HAP-1 (cell line): ENCODE measurements at places on chromosomes 5 and 9.

- DNase-seq: no peak
Measured at GRCh38 chr5:146273109-146273508, 65.5 kb upstream of the POU4F3 start.

- no peak for DNase-seq
Measured at GRCh38 chr9:72443855-72444254, 77.6 kb upstream of the TMC1 start.

DNA sequence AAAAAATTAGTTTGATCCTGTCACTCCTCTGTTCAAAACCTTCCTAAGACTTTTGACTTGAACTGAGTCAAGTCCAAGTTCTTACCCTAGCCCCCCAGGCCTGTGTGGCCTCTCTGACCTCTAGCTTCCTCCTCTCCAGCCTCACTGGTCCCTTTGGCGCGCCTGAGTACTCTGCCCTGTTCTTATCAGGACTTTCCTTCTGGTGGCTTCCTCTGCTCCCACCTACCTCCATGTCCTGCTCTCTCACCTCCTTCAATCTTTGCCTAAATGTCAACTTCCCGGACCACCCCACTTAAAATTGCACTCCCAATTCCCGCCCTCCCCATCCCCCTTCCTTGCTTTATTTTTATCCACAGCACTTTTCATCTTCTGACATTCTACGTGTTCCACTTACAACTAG lies 526.1 kb upstream of the KLF4 start:
- DNase-seq: no peak

GRCh38 chr5:30846171-30846570 lies 347.3 kb upstream of the CDH6 start:
- no peak for DNase-seq

GRCh38 chr5:14686517-14686916 lies 22.0 kb downstream of the OTULIN start:
- no peak for DNase-seq

DNA sequence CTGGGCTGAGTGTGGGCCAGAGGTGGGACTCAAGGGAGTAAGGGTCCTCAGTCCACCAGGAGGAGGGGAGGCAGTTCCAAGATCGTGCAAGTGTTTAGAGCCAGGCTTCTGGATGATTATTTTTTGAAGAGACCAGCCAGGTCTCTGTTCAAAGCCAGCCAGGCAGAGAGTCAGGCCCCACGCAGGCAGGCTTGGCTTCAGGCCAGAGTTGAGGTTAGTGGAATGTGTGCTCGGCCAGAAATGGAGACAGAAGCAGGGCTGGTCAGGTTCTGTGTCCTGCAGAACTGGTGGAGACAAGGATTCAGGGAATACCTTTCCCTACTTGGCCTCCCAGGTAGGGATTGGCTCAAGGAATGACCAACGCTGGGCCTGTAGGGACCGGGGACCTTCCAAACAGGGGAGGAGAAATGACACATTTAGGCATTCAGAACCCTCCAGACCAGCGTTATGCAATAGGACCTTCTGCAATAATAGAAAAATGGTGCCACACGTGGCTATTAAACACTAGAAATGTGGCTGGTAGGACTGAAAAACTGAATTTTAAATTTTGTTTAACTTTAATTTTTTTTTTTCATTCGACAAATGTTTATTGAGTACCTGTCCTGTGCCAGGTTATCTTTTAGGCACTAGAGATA lies 106.2 kb downstream of the CMYA5 start:
- no peak for DNase-seq

DNA sequence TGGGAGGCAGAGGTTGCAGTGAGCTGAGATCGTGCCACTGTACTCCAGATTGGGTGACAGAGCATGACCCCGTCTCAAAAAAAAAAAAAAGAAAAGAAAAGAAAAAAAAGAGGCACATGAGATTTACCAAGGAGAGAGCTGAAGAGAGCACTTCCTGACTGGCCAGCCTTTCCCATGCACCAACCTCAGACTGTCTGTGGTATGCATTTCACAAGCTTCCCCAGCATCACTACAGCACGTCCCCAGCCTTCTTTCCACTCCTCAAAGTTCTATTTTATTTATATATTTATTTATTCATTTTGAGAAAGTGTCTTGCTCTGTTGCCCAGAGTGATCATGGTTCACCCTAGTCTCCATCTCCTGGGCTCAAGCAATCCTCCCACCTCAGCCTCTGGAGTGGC lies 13.6 kb upstream of the FUBP3 start:
- no peak for DNase-seq

- DNase-seq: no peak
Measured at GRCh38 chr9:117060963-117061362, 353.9 kb downstream of the ASTN2 start.

- DNase-seq: no peak
Measured at GRCh38 chr9:22522206-22522740, 75.6 kb downstream of the DMRTA1 start.

DNA sequence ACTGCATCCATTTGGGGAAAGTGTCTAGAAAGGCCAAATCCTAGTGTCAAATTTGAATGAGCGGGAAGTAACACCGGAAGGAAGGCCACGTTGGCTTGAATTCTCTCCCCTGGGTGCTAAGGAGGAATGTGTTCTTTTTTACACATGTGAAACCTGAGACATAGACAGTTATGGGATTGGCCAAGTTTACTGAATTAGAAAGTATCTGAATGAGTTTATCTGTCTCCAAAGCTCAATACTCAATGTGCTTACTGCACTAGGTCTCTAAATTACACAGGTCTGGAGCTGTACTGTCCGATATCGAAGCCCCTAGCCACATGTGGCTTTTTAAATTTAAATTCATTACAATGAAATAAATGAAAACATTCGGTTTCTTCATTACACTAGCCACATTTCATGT lies 6.0 kb downstream of the DMRT1 start:
- DNase-seq: no peak

DNA sequence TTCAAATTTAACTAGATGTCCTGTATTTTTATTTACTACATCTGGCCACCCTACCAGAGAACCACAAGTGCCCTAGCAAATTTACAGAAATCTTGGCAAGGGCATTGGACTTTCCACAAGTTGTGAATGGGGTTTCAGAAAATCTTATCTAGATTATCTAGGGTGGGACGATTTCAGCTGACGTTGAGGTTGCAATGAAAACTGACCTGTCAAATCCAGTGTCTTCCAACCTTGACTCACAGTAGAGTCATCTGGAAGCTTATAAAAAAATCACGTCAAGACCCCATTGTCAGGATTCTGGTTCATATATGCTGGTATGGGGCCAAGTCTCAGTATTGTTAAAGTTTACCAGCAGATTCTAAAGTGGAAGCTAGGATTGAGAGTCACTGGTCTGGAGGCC lies 109.6 kb upstream of the ACTBL2 start:
- no peak for DNase-seq

- DNase-seq: no peak
Measured at GRCh38 chr5:163385271-163385670, 52.1 kb upstream of the CCNG1 start.

- no peak for DNase-seq
Measured at GRCh38 chr9:129506892-129507291, 114.0 kb downstream of the C9orf50 start.

DNA sequence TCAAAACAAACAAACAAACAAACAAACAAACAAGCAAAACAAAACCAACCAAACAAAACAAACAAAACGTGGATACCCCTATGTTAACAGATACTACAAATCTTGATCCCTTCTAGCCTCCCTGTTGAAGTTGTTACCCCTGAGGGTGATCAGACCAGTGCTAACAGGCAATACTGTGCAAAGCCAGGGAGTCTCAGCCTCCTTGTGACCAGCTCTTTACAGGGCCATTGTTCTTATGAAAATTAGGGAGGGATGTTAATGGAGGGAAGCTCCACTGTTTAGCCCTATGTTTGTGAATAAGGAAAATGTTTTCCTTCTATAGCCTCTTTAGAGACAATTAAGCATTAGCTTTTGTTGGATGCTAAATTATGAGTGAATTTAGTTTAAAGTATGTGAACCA lies 1072.1 kb upstream of the WWC1 start:
- DNase-seq: no peak

GRCh38 chr5:153400931-153401330 lies 89.5 kb upstream of the GRIA1 start:
- no peak for DNase-seq

- DNase-seq: no peak
Measured at GRCh38 chr5:137611011-137611580, 112.0 kb upstream of the SPOCK1 start.
